HS-5 (cell line): ENCODE measurements at places on chromosomes 2 and 18.

DNA sequence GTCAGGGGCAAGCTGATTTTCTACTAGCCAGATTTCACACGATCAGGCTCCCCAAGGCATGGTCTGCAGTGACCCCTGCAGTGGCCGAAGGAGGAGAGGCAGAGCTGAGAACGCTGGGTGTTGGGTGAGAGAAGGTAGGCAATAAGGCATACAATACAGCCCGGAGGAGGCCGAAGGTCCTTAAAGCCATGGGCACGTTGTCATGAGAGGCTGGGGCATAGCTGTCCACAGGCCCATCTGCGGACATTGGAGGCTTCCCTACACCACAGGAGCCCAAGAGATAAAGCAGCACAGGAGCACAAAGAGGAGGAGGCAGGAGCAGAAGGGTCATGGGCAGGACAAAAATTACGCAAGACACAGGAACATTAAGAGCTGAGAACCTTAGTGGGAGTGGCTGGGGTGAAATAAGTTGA, 16.7 kb upstream of the BZW1 start:
- no peak for DNase-seq

GRCh38 chr18:8084160-8084559, 517.0 kb downstream of the PTPRM start:
- peak; percentile 20 for DNase-seq

DNA sequence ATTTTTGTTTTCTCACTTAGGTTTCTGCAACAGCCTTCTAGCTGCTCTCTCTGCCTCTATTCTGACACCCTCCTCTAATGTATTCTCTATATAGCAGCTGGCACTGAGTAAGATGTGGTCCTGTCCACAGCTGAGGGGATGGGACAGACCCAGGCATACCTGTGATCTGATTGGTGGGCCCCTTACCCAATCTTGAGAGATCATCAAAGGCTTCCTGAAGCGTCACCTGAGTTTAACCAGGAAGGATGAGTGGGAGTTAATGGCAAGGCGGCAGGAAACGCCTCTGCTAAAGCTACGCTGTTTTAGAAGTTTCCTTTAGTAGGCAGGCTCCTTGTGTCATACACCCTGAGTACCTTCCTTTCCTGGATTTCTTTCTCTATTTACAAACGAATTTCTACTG, 5.7 kb upstream of the TET3 start:
- DNase-seq: no peak

- no peak for DNase-seq
These were observed 6.9 kb upstream of the POU3F3 start for GRCh38 chr2:104846786-104847585.

GRCh38 chr2:88810017-88810416, 118.5 kb downstream of the RPIA start:
- DNase-seq: no peak

GRCh38 chr2:133865141-133865540, 296.9 kb upstream of the NCKAP5 start:
- DNase-seq: no peak

DNA sequence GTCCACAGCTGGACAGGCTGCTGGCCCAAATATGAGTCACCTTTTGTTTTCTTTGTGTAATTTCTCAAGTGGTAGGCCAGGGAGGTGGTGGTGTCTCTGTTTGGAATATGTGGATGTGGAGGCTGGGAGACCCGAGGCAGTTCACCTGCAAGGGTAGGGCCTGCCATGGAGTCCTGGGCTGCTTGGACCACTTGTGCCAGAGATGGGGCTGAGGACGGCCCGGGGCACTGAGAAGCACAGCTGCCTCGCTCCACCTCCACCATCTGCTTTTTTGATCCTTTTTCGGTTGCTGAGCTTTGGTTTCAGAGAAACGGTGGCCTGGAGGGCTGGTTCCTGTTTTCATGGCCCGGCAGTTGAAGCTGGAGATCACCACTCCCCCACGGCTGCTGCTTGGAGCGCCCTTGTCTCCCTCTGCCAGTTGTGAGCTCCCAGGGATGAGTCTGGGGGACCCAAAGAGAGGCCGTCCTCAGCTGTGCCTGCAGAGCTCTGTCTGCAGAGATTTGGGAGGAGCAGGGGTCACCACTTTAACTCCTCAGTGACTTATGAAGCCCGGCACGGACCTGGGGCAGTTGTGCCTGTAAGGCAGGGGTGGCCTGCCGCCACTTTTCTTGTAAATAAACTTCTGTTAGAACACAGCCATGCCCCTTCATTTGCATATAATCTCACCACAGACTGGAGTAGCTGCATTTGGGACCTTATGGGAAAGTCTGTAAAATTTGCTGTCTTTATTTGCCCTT, 67.6 kb upstream of the MCFD2 start:
- DNase-seq: no peak

GRCh38 chr18:23779696-23780303, 90.5 kb downstream of the LAMA3 start:
- DNase-seq: no peak

DNA sequence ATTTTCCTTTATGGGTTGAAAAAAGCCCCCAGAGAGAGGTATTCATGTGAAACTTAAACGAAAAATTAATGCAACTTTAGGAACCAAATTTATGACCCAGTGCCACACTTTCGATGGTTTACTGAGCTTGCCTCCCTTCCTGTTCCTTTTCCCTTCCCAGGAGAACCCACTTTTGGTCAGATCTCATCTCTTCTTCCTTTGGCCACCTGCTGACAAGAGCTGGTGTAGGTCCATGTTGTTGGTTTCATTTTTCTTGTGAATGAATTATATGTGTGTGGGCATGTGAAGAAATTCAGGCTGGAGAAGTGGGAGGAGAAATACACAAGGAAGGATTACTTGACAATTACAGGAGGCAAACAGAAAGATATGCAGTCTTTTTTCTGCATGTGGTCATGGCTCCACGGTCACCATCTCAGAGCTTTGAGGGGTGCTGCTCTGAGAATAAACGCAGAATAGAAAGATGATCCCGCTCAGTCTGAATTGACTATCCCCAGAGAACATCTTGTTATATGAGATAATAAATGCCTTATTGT, 111.3 kb upstream of the TCF4 start:
- DNase-seq: no peak

GRCh38 chr2:46211461-46211860, 85.7 kb upstream of the EPAS1 start:
- DNase-seq: no peak

GRCh38 chr2:221397187-221397586, 174.9 kb downstream of the EPHA4 start:
- no peak for DNase-seq

DNA sequence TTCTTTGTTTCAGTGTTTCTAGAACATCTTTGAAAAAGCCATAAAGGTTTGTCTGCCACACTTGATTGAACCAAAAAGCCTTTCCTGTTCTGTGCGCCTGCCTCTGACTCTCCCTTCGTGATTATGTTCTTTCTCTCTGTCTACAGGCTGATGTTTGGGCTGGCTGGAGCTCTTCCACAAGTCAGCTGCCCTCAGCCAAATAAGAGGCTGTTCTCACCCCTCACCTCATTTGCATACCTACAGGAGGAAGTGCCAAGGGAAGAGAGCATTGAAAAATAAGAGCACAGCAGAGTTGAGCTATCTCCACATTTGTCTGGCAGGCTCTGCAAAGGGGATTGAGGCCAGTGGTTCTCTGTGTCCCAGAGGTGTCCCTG, 15.8 kb downstream of the INPP5D start:
- DNase-seq: no peak

GRCh38 chr18:11411048-11411447, 198.3 kb upstream of the SLC35G4 start:
- peak; percentile 61 for DNase-seq

- DNase-seq: no peak
These were observed 147.6 kb upstream of the HDAC4 start for GRCh38 chr2:239548451-239548871.

DNA sequence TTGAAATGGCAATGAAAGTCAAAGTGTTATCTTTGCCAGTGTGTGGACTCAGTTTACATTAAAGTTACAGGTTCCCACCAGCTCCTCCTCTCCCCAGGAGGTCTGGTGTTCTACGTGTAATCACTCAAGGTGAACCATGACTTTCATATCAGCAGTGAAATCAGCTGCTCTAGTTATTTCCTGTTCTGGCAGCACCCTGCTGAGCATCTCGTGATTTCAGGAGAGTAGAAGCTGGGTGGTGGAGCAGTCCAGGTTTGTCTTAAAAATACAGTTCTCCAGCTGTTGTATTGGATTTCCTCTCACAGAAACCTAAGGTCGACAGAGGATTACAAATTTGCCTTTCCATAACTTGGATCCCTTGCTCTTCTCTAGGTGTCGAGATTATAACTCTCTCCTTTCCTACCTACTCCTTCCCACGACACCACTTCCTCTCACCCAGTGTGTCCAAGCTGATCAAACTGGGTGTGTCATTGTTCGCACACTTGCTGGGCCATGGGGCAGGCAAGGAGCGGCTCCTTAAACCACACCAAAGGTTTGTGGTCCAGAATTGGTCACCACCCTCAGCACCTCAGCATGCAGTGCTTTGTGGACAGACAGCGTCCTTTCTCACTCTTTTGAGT, 13.0 kb upstream of the ARHGAP25 start:
- no peak for DNase-seq

GRCh38 chr2:186424265-186424664, 61.8 kb upstream of the ZC3H15 start:
- DNase-seq: no peak
